Stimulated activated CD8-positive, alpha-beta memory T cell treated with anti-CD3 and anti-CD28 coated beads, Interleukin-7, amount 100 ng/mL, for 24 hours (primary cell): ENCODE measurements at places on chromosomes 7 and 10.

- DNase-seq = peak; percentile 4
Measured at GRCh38 chr7:37065779-37066271, 341.5 kb upstream of the AOAH start.

- DNase-seq = no peak
Measured at GRCh38 chr10:32386623-32387260, 39.8 kb upstream of the EPC1 start.

DNA sequence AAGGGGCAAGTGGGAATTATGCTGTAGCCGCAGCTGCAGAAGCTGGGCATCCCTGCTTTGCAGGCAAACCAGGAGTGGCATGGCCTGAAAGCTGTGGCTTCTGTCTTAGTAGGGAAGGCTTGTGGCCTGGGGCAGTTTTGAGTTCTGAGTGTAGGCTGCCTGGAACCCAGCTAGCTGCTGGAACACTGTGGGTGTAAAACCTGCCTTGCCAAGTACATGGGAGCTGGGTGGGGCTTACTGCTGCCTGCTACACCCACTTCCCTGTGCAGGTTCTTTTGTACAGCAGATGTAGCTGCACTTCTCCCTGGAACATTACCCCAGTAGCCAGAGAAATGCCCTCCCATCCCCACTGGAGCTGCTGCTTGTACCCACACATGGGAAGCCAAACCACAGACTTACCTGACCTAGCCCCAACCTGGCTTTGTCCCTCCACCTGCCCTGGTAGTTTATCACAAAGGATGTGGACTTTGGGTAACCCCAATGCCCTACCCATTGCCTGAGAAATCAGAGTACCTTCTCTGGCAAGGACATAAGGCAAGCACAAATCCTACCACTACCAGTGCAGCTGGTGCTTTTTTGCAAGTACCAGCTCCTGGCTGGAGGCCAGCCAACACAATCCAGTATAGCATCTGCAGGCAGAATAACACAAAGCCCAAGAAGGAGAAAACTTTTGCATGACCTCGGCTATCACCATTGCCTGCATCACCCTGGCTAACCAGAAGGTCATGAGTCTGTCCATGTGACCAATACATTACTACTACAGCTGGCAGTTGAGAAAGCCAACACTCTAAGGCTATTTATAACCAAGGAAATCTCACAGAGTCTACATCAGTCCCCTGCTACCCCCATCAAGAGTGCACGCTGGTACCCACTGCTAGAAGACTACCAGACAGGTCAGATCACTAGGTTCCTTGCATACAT lies 26.5 kb upstream of the PPP1R3A start:
- no peak for DNase-seq

DNA sequence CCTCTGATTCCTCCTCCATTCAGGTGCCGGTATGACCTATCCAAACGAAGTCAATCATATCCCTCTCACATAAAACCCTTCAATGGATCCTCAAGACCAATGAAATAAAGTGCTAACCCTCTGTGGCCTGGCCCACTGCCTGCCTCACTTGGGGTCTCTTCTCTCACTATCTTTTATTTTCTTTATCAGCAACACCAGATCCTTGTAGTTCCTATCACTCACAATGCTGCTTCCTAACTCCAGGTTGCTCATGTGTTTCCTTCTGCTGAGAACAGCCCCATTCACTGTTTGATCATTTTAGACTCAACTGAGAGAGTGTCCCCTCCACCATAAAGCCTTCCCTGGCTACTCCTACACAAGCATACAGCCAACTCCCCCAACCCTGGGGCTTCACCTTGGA lies 180.6 kb downstream of the DOCK4 start:
- no peak for DNase-seq

DNA sequence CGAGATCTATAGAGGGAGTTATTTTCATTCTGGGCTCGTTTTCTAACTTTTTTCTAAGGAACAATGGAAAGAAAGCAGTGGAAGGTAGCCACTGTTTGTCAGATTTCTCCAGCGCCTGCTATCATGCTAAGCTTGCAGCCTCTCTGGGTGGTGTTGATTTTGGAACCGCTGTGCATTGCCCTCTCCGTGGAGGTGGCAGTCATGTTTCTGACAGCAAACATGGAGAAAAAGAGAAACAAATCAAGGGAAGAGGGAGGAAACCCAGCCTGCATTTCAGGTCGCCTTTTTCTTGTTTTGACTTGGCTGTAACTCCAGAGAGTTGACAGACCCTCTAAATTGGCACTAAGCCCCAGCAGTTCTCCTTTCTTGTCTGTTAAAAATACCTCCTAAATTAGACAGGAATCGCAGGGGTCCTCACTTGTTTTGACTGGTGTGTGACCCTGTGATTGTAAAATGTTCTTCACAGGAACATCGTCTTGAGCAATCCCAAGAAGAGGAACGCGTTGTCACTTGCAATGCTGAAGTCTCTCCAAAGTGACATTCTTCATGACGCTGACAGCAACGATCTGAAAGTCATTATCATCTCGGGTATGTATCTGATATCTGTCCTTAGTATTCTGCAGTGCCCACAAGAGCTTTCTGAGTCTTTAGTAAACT lies 4.8 kb downstream of the ECHDC3 start:
- DNase-seq = no peak

DNA sequence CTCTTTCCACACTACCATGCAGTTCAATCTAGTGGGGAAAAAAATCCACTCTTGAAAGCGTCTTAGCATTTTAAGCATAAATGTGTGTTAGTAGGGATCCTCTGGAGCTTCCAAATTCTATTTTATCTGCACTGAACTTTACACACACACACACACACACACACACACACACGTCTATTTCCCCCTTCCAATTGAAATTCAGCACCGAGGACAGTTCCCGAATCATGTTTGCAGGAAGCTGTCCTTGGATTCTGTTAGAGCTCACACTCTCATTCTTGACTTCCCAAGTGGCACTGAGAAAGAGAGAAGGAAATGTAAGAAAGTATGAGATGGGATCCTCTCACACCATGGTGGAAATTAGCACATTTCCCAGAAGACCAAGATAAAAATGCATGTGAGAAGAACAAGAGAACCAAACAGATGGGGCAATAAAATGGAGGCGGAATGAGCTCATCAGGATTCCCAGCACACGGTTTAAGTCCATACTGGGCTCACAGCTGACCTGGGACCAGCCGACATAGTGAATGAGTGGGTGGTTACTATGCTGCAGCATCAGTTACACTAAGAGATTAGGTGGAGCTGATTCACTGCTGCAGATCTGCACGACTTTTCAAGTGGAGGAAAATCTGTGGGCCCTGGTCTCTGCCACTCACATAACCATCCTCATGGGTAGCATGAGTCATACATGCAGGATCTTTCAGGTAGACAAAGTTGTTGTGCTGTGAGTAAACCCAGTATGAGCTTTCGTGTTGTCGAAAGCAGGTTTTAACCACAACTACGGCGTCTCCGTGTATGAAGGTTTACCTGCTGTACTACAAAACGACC lies 3.3 kb upstream of the NPTX2 start:
- no peak for DNase-seq

DNA sequence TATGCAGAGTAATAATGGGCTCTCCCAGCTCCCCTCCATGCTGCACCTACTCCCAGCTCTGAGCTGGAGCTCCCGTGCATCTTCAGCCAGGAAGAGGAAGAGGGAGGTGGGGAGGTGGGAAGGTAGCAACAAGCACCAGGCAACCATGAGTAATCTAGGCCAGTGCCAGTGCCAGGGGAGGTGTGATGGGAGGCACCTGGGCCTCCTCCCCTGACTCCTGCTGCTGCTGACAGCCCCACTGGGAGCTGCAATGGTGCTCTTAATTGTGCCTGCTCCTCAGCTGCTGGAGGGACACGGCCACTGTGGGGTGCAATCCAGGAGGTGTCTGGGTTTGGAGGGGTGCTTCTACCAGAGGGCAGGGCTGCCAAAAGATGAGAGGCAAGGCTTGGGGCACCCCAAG lies 243.0 kb downstream of the PLXNA4 start:
- DNase-seq = no peak

GRCh38 chr10:79046326-79046725 lies 22.4 kb upstream of the ZMIZ1 start:
- no peak for DNase-seq

- DNase-seq = no peak
Measured at GRCh38 chr10:114343623-114344505, 60.4 kb downstream of the AFAP1L2 start.

DNA sequence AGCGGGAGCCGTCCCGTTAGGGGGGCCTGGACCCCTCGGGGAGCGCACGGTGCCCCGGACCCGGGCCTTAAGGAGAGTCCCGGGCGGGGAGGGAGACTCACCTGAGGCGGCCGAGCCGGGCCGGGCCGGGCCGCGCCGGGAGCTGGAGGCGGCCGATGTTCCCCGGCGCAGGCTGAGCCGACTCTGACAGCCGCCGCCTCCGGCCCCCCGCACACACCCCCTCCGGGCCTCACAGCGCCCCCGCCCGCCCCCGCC lies at the start of gene ACHE:
TSS of gene ACHE (minus strand) at position 188 of the 255 bp plus-strand sequence. CDS start 1,656 bp downstream, outside the sequence.
- no peak for DNase-seq

DNA sequence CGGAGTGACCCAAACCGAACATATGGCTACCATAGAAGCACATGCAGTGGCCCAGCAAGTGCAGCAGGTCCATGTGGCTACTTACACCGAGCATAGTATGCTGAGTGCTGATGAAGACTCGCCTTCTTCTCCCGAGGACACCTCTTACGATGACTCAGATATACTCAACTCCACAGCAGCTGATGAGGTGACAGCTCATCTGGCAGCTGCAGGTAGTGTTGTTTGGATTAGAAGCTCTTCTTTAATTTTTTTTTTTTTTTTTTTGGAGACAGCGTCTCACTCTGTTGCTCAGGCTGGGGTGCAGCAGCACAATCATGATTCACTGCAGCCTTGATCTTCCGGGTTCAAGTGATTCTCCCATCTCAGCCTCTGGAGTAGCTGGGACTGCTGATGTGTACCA lies 45.8 kb downstream of the NRF1 start:
- DNase-seq = no peak

DNA sequence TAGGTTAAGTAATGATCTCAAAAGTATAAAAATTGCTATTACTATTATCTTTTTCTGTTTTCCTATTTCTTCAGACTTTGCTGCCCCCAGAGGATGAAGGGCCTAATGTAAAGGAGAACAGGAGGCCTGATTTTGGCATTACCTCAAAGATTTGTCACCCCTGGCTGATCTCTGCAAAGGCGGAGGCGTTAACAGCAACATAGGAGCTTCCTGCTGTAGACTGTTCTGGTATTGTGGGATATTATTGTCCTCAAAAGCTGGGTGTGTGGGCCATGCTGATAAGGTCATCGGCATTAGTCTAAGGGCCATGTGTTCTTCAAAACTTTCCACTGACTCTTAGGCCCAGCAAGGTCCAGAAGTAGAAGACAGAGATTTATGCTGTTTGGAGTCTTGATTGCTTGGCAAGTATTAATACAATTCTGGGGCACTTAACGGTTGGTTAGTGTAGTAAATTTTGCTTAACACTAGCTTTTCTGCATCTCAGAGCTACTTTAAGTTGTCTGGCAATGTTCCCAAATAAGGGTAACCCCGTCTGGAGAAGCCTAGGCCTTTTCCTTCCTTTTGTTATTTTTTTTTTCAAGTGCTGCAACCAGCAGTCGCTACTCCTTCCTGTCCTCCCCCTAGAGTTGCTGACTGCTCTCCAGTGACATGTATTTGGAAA lies 14.0 kb upstream of the ENTPD1 start:
- DNase-seq = no peak

- DNase-seq = no peak
Measured at GRCh38 chr7:72037516-72037915, 374.6 kb downstream of the CALN1 start.

DNA sequence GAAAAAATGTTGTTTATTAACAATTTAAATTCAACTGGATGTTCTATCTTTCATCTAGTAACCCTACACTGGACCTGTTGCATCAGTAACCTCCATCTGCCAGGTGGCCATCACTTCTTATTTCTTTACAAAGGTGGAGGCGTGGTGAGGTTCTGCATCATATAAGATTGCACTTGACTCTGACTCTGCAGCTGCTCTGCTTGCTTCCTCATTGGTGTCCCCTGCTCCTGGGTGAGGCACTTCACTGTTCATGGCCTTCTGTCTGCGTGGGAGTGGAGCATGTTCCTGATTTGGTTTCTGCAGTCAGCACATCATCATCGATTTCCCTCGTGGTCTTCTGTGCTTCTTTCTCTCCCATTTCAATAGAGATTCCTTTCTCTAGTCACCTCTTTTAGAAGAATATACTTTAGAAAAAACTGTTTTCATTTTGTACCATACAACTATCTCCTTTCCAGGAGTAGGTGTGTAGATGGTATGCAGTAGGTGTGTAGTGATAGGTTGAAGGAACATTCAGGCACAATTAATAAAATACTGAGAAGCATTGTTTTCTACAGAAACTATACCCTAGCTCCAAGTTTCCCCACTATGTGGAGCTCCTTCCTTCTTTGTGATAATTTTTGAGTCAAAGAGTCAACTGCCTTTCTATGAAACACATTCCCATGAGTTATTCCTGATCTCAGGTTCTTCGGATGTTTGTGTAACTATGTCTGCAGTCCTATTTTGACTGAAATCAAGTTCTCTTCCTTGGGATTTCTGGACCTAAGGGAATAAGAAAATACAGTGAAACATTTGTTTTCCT lies 231.7 kb upstream of the CNTNAP2 start:
- DNase-seq = no peak

GRCh38 chr10:61410353-61411070 lies 42.7 kb downstream of the TMEM26 start:
- DNase-seq = no peak

DNA sequence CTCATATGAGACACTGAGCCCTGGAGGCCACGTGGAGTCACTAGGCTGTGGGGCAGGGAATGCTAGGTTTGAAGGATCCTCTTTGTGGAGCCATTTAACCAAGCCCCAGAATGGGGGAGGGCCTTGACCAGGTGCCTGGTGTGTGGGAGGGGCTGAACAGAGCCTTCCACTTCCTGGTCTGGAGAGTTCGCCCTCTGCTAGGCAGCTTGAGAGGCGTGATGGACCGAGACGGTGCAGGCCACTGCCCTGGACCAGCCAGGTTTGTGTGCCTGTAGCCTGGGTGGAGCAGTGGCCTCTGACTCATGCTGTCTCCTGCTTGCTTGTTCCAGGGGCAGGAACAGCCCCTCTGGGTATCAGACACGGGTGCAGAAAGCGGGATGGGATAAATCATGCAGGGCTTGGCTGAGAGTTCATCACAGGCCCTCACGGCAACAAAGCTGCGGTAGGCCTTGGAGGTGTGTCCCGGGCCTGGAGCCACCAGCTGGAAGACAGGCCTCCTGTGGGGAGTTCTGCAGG lies 27.4 kb downstream of the ADAMTS14 start:
- no peak for DNase-seq

- DNase-seq = no peak
Measured at GRCh38 chr7:98250789-98251188, 1.2 kb downstream of the TECPR1 start.

GRCh38 chr7:20539201-20539600 lies 76.3 kb upstream of the ABCB5 start:
- DNase-seq = no peak
